ENCODE measurements at places on chromosomes 1 and 21.

DNA sequence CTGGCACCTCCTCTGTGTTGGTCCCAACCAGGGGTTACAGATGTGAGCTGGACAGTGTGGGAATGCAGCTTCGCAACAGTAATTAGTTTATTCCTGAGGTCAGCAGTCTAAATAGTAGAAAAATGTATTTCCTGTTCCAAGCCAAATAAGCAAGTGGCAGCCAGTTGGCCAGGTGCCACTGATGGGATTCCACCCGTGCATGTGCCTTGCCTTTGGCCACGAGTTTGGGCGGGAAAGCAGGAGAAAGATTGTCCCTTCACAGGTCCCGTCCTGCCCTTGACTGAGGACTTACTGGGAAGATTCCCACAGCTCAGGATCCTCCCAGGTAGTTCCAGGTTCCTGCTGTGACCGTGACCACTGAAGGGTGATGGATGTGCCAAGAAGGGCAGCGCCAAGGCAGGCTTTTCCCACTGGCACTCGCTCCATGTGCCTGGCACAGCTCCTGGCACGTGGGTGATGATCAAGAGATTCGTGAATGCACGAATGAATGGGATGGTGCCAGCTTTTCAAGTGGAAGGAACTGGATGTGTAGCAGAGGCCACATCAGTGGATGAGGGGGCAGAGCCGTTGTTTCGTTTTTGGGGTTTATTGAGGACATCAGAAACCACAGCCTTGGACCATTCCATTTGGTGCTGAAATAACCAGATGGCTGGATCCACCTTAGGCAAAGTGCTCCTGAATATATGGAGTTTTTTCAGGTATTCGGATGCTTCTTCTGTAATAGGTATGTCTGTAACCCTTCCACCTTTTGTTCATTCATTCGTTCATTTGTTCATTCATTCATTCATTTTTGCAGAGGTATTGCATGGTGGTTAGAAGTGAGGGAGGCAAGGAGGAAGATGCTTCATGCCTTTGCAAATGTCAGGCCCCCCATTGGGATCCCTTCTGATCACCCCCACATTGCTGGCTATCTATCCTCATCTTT, 62.4 kb upstream of the WNT4 start:
- no peak for DNase-seq

GRCh38 chr1:242764161-242764560, 239.7 kb upstream of the PLD5 start:
- DNase-seq: no peak

- DNase-seq: peak; percentile 47
Observed at GRCh38 chr1:154221278-154222001, 685 bp downstream of the UBAP2L start.

GRCh38 chr1:232986527-232986922, 36.1 kb downstream of the NTPCR start:
- DNase-seq: no peak

DNA sequence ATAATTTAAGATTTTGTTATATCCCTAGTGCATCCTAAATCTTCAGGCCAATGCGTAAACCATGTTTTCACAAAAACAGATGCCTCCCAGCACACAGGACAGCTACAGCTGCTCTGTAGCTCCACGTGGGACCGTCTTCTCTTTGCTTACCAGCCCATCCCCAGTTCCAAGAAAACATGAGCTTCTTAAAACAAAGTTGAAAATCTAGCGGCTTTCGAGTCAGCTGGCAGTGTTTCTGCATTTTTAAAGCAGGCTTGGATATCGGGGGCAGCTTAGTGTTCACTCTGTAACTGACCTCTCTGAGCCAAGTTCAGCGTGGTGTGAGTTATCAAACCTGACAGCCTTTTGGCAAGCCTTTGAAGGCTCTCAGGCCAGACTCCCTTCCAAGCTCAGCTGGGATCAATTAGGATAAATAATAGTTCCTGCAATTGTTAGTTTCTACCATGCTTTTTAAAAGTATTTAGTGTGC, 881.5 kb downstream of the LTN1 start:
- DNase-seq: no peak

DNA sequence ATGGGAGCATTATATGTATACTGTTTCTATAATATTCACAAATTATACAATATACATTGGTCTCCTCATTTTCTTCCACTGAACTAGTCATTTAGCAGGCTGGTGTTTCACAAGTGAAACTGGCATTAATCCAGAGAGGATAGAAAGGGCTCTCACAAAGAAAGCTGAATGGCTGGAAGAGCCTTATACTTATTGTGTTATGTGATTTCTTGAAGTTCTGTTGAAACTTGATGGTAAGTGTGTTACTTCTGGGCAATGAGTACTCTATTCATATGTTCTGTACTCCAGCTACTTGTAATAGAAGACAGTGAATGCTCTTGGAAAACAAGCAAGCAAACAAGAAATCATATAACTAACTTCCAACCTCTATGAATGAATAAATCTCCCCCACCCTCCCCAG, 14.9 kb downstream of the STX12 start:
- no peak for DNase-seq

DNA sequence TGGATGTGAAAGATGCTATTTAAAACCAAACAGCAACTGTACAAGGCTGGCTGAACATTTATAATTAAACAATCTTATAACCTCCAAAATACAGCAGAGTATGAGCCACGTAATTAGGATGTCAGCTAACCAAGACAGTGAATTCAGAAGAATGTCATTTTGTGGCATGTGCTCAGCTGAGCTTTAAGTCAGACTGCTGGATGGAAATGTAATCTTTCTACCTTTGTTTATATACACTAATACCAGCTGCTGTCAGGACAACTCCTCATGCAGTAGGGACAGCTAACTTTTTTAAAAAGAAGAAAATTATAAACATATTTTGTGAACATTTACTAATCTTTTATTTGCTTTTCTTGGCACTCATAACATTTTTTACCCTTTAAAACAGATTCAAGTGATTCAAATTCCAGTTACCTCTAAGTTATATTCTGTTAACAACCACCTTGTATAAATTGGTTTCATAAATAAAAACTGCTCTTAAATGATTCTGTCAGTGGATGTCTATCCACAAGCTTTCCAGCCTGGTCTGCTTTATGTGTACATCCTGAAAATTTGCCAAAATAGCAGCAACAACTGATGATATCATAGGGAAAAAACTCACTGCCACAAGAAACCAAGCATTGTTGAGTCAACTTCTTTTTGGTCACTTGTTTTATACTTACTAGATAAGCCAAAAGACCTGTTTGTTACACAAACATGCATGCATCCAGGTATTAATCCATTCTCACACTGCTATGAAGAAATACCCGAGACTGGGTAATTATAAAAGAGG, 36.1 kb downstream of the DPH5 start:
- DNase-seq: no peak
